NCI-H1092 (cell line): ENCODE measurements at places on chromosomes 6 and 20.

GRCh38 chr6:154154389-154154967, 115.4 kb downstream of the OPRM1 start:
- peak; percentile 51 for DNase-seq

DNA sequence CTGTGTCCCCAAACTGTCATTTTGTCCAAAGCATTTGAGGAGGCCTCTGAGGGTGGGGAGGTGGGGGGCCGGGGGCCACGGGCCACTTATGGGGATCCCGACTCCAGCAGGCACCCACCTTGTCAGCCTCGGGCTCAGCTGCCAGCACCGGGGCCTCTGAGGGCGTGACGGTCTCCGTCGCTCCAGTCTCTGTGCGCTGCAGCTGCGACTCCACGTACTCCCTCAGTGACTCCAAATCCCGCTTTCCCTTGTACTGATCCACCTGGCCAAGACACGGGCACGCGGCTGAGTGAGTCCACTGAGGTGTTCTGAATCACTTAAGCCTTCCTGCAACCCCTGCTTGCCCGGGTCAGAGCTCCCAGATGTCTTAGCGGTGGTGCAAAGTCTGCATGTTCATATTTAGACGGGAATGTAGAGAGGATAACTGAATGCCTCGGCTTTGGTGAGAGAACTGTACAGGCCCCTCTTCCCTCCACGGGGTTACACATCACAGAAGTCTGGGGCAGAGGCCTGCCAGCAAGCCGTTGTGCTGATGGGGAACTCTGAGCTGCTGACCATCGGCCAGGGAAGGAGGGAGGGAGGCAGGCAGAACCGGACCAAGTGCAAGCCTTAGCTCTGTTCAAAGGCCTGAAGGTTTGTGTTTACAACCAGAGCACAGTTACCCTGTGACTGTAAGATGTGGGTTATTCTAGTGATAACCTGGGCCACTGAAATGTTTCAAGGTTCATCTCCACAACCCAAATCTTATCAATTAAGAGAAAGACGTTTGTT, 21.8 kb downstream of the TXNDC5 start:
- no peak for DNase-seq

DNA sequence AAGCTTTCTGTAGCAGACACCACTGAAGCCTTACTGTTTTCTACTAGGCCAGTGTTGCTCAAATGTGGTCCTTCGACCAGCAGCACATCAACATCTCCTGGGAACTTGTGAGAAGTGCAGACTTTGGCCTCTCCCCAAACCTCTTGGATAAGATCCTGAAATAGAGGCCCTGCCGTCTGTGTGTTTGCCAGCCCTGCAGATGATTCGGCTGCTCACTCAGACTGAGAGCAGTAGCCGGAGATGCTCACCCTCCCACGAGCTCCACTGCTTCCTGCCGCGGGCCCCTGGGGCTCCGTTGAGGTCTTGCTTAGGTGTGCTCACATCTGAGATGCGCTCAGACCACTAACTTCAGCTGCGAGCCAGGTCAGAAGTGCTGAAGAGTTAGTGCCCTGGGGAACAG, 129.5 kb upstream of the SSTR4 start:
- no peak for DNase-seq

DNA sequence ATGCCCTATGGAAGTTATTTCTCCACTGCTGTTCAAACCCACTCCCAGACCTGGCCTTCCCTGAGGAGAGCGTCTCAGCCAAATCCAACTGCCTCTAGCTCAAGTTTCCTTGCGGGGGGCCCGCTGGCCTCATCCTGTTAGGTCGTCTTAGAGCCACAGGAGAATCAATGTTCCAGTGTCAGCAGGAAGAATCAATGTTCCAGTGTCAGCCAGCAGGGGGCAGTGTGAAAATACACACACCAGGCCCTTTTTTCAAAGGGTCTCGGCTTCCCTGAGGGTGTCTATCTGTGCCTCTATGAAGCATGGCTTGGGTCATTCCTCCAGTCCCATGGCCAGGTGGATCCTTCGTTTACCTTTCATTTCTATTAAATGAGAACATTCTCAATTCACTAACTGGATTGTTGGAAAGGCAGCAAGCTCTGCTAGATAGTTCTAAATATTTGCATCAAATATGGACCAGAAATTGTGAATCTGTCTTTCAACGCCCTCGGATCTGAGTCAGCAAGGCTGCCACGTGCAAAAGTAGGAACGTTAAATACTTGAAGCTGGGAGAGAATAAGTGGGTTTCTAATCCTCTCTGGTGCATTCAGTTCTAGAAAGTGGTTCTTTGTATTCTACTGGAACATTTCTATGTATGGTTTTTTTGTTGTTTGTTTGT, 19.2 kb downstream of the PRND start:
- DNase-seq: peak; percentile 10
